ENCODE measurements at places on chromosomes 4 and X.

DNA sequence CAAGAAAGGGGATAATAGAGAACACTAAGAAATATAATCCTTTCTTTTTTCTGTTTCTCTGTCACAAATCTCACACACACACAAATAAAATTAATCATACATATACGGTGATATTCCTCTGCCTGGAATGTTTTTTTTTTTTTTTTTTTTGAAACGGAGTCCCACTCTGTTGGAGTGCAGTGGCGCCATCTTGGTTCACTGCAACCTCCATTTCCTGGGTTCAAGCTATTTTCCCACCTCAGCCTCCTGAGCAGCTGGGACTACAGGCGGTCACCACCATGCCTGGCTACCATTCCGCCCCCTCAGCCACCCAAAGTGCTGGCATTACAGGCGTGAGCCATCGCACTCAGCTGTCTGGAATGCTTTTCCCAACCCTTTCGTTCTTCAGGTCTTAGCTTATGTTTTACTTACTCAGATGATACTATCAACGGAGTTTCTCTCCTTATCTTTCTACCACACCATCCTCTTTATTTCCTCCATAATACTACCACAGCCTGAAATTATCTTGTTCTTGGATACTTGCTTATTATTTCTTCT lies 69.3 kb downstream of the ANKRD17 start:
- DNase-seq = no peak

GRCh38 chr4:185468999-185469398 lies 2.5 kb downstream of the CCDC110 start:
- no peak for DNase-seq

GRCh38 chr4:39484582-39485272 lies 25.9 kb downstream of the LIAS start:
- DNase-seq = no peak

- DNase-seq = no peak
These were observed 8.9 kb downstream of the FATE1 start for GRCh38 chrX:151724563-151725337.

DNA sequence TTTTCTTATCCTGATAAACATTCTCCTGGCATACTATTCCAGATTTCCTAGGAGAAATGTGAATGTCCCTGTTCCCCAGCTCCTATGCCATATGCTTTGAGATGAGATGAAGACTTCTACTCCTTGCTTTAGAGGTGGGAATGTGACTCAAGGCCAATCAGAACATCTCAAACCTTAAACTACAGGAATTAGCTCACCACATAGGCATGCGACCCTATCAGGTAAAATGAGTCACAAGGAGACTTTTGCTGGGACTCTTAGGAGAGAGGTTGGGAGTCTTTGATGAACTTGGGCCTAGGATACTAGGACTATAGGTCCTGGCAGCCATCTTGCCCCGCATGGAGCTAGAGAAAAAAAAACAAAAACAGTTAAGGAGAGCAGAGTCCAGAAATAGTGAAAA lies 5.8 kb upstream of the USO1 start:
- no peak for DNase-seq

DNA sequence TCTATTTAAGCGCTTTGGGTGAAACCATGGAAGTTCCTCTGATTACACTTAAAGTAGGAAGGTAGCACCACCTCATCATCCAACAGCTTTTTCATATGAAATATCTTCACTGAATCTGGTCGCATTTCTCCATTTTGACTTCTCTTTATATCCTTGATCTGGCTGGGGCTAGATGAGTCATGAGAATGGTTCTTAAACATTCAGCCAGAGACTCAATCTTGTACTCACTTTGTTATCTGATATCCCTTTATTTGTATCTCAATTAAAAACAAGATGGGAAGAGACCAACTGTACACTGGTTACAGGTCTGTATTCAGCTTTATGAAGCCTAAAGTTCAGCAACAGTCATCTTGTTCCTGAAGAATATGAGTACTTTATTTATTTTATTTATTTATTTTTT lies 84.9 kb downstream of the CBLL2 start:
- DNase-seq = no peak

DNA sequence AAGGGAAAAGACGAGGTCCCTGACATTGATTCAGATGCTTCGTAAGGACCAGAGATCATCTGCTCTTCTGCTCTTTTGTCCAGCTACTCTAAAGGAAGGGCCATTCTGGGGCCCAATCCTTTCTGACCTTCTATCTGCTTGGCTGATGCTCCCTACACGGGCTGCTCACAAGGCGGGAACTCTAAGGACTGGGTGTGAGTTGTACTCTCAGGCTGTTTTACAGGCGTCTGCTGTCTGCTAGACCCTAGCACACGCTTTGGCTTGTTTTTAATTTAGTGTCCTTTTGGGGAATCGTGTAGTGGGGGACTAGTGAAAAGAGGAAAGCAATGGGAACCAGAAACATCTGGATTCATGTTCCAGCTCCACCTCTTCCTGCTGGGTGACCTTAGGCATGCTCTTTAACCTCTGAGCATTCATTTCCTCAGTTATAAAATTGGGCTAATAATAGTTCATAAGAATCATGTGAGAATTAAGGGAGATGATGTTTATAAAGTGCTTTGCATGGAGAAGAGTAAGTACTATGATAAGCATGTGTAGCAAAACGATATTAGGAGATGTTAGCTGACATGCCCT lies 53.1 kb downstream of the CASP3 start:
- no peak for DNase-seq

GRCh38 chr4:36872679-36873078 lies 371.9 kb upstream of the NWD2 start:
- no peak for DNase-seq

GRCh38 chrX:10697616-10698317 lies 77.4 kb upstream of the MID1 start:
- DNase-seq = no peak

DNA sequence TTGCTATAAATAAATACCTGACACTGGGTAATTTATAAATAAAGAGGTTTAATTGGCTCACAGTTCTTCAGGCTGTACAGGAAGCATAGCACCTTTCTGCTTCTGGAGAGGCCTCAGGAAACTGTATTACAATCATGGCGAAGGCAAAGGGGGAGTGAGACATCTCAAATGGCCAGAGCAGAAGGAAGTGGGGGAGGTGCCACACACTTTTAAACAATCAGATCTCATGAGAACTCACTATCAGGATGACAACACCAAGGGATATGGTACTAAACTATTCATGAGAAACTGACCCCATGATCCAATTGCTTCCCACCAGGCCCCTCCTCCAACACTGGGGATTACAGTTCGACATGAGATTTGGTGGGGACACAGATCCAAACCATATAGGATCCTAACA lies 11.7 kb upstream of the TCEAL9 start:
- no peak for DNase-seq

All from activated naive CD4-positive, alpha-beta T cell treated with Interleukin-2 at 50 U/mL for 16 hours (primary cell).